ENCODE measurements at places on chromosomes 4 and X. TPM values are rescaled to one million over a fixed set of nuclear protein-coding genes. Genes with fewer than 3 reads are reported as not detected.

Gene GPR34
- not detected for total RNA-seq

Gene CLDN34
- 0.47 TPM for total RNA-seq

Gene DMP1
- 0.09 TPM for total RNA-seq

Gene FAAH2
- total RNA-seq = 8.9 TPM

Gene PHOX2B
- not detected for total RNA-seq

- peak overlapping the region; percentile 56 for H3K4me3 ChIP-seq
- H3K36me3 ChIP-seq = peaks cover 3% of the 10 kb centered on the region
- peak; percentile 76 for DNase-seq
- H3K4me1 ChIP-seq = no peaks in the 10 kb centered on the region
Observed at GRCh38 chrX:41108463-41109205, 23.4 kb downstream of the USP9X start.

DNA sequence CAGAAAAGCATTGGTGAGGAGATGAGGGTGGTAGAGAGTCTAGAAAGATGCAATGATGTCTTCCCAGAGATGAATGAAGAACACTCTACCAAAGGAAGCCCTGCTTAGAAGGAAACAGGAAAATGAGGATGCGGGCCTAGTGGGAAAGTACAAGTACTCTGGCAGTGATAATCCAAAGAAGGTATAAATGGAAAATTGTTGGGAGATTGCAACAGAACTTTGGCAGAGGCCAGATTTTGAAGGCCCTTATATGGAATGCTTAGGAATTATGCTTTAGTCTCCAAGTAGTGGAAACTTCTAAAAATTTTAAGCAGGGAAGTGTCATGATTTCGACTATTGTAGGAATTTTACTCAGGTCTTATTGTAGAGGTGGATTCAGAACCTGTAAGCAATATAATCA lies 11.0 kb downstream of the ARSJ start:
- H3K27ac ChIP-seq = no peak overlapping the region
- no peak for DNase-seq
- H3K4me3 ChIP-seq = no peak overlapping the region
- H3K27me3 ChIP-seq = no peaks in the 10 kb centered on the region

DNA sequence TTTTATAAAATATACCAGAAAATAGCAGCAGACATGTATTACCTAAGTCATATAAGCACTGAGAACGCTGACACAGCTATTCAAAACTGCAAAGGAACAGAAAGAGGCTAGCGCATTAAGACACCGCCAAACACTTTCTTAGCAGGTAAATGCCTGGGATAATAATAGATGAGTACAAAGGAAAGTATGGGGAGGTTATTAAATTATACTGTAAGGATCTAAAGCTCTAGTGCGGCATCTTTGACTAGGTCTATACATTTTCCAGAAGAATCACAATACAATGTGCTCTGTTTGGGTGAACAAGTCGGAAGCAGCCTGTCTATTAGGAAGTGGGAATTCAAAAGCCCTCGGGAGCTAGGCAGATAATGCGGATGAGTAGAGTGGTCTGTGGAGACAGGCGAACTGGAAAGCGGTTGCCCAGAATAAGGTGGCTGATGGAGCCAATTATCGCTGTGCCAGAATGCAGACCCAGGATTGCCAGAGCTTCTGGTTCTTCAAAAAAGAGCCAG lies 443.6 kb upstream of the TENM3 start:
- no peaks in the 10 kb centered on the region for H3K36me3 ChIP-seq
- no peak overlapping the region for H3K4me3 ChIP-seq
- no peaks in the 10 kb centered on the region for H3K4me1 ChIP-seq
- DNase-seq = no peak
- no peaks in the 10 kb centered on the region for H3K27me3 ChIP-seq
- H3K27ac ChIP-seq = no peak overlapping the region

GRCh38 chr4:7805533-7806337 lies 133.9 kb downstream of the AFAP1 start:
- H3K36me3 ChIP-seq = peaks cover 33% of the 10 kb centered on the region
- DNase-seq = peak; percentile 68
- no peak overlapping the region for H3K4me3 ChIP-seq
- no peaks in the 10 kb centered on the region for H3K27me3 ChIP-seq
- H3K27ac ChIP-seq = peak overlapping the region; percentile 84

GRCh38 chrX:66162331-66162822 lies 1.7 kb upstream of the HEPH start:
- no peak overlapping the region for H3K27ac ChIP-seq
- H3K4me1 ChIP-seq = no peaks in the 10 kb centered on the region
- peaks cover 1% of the 10 kb centered on the region for H3K36me3 ChIP-seq
- no peak for DNase-seq
- H3K4me3 ChIP-seq = no peak overlapping the region
- H3K27me3 ChIP-seq = no peaks in the 10 kb centered on the region

DNA sequence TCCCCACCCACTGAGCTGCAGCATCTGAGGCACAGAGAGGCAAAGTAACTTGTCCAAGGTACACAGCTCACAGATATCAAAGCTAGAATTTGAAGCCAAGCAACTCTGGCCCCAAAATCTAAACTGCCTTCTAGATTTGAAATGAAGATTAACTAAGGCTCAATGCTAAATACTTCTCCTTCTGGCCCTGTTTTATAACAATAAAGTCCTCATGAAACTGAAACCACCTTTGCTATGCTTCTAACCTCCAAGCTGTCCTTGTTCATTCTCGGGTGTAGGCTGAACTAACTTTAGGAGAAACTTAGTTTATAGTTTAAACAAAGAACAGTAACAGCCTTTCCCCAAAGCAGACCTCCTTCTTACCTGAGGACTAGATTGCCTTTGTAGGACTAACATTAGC lies 93.6 kb downstream of the DCTD start:
- no peak for DNase-seq
- H3K36me3 ChIP-seq = no peaks in the 10 kb centered on the region

DNA sequence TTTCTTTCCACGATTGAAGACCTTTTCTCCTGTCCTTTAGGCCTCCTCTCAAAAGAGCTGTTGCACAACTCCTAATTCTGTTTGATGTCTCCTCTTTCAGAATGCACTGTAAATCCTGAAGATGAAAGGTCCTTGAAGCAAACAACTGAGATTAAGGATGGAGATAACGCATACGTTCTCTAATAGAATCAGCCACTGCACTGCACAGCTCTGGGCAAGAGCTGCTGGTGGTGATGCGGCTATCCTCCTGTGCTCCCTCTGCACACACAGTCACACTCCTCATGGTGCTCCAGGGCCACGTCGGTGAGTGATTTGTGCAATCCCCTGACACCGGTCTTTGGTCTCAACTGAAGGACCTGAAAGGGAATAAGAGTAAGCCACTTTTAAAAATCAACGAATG lies 208.7 kb downstream of the PDGFC start:
- no peaks in the 10 kb centered on the region for H3K4me1 ChIP-seq
- no peak overlapping the region for H3K27ac ChIP-seq
- H3K27me3 ChIP-seq = no peaks in the 10 kb centered on the region
- H3K36me3 ChIP-seq = no peaks in the 10 kb centered on the region
- no peak for DNase-seq
- no peak overlapping the region for H3K4me3 ChIP-seq

Data from endodermal cell (in vitro differentiated cells).